A549 treated with CORT108297 at 1 μM for 4 hours (cell line): ENCODE measurements at places on chromosomes 12 and 14. TPM values are rescaled to one million over a fixed set of nuclear protein-coding genes. Genes with fewer than 3 reads are reported as not detected.

Gene KLHDC1
- 0.17 to 0.46 TPM (median 0.36 TPM) in 5 replicates for total RNA-seq

Gene NFKBIA
- 101 to 182 TPM (median 132 TPM) in 5 replicates for total RNA-seq

Gene SLC39A2
- not detected in 5 replicates for total RNA-seq

Gene CELA1
- total RNA-seq: not detected in 5 replicates

Gene GNG2
- total RNA-seq: 2.1 to 3.3 TPM (median 2.7 TPM) in 5 replicates

Gene TSPAN8
- total RNA-seq: 0.08 to 0.27 TPM (median 0.10 TPM) in 3 of 5 replicates, not detected in the others

Gene HCAR3
- total RNA-seq: 0.06 to 0.22 TPM (median 0.08 TPM) in 5 replicates

Gene PARP2
- total RNA-seq: 20.0 to 27.3 TPM (median 21.1 TPM) in 5 replicates

Gene TMEM63C
- total RNA-seq: 0.78 to 1.4 TPM (median 0.96 TPM) in 5 replicates

Gene SMIM10L1
- 8.2 to 8.9 TPM (median 8.7 TPM) in 5 replicates for total RNA-seq
